Stimulated activated naive CD4-positive, alpha-beta T cell (primary cell): ENCODE measurements at places on chromosomes 5 and 9.

DNA sequence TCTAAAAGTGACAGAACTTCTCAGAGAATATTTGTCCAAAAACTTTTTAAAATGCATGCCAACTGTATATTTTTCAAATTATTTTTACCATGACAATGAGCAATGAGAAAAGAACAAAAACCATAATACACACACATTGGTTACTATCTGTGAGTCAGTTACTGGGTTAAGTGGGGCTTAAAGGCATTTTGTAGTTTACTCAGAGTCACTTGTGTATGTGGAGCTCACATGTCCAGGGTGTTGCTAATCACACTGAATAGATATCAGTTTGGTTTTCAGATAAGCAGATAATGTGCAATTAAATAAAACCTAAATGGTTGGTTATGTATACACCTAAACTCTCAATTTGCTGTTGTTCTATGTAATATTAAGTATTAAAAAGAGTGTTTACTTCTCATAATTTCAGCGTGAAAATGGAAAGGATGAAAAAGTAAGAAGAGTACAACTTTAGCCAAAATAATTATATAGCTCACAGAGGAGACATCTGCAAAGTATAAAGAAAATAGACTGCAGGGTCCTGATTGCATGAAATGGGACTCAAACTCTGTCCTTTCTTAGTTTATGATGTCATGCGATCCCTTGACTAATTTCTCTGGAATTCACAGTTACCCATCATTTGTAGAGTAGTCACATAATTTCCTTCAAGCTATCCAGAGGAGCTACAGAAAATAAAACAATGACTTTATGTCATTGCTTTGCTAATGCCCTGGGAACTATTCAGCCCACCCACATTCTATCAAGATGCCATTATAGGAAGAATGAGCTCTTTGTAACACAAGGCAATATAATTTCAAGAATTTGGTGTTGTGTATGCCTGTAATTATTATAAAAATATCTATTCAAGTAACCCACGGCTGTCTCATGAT is 388.0 kb upstream of the ZNF608 start:
- no peak for DNase-seq

DNA sequence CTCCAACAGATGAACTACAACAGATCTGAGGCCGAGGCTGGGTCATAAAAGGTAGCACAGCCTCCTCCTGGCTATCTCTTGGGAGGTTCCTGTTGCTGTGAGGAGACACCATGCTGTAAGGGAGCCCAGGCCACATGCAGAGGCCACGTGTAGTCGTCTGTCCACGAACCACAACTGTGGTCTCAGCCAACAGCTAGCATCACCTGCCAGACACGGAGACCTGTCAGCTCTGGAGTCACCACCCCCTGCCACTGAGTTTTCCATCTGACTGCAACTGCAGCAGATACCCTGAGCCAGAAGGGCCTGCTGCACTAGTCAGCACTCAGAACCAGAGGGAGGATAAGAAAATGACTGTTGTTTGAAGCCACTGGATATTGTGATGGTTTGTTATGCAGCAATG is 12.7 kb upstream of the GOLM1 start:
- DNase-seq, result no peak

GRCh38 chr9:136373300-136374182 is at the start of gene CARD9:
Gene CARD9, minus strand, starts transcription at chr9:136373669. Its CDS starts 1,591 bp downstream, at chr9:136372078.
- no peak for DNase-seq

GRCh38 chr9:130183133-130183762 is 11.0 kb downstream of the NCS1 start:
- no peak for DNase-seq

DNA sequence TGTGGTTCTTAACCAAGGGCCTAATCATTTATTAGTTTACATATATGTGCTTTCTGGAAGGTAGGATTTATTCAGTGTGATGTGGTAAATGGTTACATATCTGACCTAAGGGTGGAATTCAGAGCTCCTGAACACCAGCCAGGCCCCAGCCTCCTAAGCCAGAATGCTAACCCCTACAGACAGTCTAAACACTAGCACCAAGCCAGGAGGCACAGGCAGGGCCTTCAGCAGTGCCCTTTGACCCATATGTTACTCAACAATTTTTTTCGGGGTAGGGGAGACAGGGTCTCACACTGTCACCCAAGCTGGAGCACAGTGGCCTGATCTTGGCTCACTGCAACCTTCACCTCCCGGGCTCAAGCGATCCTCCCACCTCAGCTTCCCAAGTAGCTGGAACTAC is 40.3 kb downstream of the PRKACG start:
- no peak for DNase-seq

DNA sequence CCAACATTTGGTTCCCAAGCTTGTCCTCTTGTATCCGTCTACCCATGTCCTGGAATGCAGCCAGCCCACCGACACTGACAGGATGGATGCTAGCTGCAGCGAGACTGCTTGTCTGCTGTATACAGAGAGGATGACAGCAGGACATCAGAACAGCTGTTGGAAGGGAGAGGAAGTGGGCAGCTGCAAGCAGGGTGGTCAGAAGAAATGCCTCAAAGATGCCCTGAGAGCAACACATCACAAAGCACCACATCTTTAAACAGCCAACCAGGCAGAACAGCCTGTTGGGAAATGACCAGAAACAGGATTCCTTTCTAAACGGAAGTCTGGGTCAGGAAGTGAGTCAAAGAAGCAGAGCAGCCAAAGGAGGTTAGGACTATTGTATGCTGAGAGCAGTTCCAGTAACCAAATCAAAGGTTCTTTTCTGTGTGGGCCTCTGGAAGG is 219.1 kb downstream of the NDUFS4 start:
- DNase-seq, result no peak

DNA sequence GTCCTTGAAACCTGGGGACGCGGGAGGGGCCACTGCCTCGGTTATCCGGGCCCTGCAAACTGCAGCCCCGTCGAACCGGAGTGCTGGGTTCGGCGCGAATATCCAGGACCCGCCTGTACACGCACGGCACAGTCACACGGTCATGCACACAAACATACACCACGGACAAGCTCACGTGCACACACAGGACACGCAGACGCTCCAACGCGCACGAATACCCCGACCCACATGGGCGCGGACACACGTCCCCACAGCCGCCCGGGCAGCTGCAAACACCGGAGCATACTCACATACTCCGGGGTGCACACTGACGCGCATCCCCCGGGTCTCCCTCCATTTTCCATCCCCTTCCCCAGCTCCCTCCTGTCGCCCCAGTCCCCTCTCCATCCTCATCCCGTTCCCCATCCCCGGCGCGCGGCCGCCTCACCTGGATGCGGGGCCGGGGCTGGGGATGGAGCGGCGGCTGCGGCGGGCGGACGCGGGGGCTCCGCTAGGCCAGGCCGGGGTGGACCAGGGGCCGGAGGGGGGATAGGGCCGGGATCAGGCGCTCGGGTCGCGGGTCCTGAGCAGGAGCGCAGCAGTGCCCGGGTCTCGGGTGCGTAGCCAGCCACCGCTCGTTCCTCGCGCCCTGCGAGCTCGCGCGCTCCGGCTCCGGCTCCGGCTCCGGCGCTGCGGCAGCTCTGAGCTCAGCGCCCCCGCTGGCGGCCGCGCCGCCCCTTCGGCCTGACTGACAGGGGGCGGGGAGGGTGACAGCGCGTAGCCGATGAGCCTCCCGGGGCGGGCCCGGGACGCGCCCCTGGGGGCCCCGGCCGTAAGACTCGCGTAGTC is at the start of the genes EIF4E1B and SNCB:
Gene EIF4E1B, plus strand, starts transcription at position 823 of the 828 bp plus-strand sequence. CDS start 12,113 bp downstream, outside the sequence.
Gene SNCB, minus strand, starts transcription at position 682 of the 828 bp plus-strand sequence. CDS start 880 bp downstream, outside the sequence.
- no peak for DNase-seq

DNA sequence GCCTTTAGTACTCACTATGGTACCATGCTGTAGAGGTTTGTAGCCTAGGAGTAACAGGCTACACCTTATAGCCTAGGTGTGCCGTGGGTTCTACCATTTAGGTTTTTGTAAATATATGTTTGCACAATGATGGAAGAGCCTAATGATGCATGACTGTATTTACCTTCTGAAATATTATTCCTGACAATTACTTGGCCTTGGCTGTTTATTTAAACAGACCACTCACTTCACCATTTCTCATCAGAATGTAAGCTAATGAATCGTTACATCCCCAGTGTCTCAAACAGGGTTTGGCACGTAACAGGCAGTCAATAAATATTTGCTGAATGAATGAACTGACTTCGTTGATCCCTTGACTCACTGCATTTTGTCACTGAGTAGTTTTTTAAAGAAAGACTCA is 93.1 kb downstream of the MED27 start:
- no peak for DNase-seq

DNA sequence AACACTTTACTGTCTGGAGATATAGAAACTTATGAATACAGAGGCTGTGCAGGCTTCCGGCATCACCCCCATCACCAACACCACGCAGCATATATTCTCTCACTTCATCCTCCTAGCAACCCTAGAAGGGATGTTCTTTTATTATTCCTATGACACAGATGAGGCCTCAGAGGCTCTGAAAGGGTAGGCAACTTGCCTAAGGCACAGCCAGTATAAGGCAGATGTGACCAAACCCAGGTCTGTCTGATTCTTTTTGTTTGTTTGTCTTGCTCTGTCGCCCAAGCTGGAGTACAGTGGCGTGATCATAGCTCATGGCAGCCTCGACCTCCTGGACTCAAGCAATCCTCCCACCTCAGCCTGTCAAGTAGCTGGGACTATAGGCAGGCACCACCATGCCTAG is 22.8 kb upstream of the CORO2A start:
- no peak for DNase-seq

- peak; percentile 96 for DNase-seq
Measured at GRCh38 chr9:33415501-33416038, 13.2 kb upstream of the AQP7 start.

DNA sequence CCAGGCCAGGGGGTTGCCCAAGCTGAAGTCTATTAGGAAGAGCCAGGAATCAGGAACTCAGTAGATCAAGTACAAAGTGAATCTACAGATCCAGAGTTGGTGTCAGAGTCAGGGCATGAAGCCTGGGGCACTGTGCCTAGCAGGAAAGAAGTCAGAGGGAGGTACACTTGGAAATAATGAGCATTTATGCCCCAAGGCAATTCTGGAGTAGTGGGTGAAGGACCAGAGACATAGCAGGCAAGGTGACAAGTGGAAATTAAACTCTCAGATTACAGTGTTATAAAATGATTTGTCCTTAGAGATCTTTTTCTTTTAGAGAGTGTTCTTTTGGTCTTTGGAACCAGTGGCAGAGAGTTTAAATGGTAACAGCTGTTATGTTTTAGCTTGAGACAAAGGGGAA is 138.0 kb downstream of the ADAMTSL1 start:
- no peak for DNase-seq

GRCh38 chr9:95721061-95721531 is 154.4 kb upstream of the ERCC6L2 start:
- no peak for DNase-seq

DNA sequence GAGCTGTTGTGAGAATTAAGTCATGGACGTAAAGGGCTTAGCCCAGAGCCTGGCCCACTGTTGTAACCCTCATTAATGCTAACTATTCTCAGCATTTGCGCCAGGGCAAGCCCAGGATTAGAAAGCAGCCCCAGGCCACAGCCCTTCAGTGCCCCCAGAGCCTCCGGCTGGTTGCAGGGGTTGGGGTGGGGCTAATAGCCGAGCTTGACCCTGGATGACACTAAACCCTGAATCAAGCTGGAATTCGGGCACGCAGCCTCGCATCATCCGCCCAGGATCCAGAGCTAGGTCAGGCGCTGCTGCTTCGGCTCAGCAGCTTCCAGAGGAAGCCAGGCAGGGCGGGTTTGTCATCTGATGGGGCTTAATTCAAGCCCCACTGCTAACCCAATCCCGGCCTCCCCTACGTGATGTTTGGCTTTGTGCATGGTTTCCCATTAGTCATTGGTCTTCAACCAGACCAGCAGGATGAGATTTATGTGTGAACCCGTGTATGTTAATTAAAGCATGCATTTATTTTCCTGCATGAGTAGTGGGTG is 1.2 kb upstream of the MEGF9 start:
- DNase-seq, result no peak

- no peak for DNase-seq
Measured at GRCh38 chr5:154714266-154714986, 40.8 kb upstream of the LARP1 start.

DNA sequence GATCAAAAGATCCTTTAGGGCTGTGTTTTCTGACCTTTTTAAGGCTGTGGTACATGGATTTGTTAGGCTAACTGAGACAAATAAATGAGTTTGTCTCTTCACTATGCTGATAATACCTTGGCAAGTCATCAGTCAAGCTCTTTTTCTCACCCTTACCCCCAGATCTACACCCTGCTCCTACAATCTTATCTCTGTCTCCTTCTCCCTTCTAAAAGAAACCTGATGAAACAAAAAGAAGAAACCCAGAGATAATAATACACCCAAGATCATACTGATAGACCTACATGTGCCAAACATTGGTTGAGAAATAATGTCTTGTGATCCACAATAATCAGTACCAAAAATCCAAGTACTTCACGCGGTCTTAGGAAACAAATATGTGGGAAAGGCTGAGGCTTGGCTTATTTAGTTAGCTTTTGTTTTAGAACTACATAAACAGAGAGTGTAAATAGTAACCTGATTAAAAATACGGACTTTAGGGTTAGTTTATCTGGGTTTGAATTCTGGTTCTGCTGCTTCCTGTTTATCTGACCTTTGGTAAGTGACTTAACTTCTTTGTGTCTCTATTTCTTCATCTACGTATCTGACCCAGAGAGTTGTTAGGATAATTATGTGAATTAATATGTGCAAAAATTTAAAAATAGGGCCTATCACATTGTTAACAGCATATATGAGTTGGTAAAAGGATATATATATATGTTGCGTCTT is 24.8 kb upstream of the PDCD1LG2 start:
- DNase-seq, result no peak

DNA sequence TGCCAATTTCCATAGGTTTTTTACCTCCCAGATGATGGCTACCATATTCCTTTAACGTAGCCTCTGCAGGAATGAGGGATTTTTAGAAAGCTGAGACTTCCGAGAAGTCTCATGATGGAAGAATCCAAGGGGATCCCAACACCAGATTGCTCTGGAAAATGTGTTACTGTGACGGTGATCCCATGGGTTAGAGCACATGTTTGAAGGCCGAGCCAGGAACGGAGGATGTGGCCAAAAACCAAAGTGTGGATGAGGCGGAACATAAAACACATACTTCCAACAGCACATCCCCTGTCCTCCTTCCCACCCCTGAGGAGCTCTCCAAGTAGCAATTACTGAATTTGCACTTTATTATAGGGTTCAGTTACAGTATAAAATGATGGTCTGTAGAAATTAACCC is 82.6 kb downstream of the GPR21 start:
- DNase-seq, result no peak

- DNase-seq, result no peak
Measured at GRCh38 chr5:116626272-116626723, 51.7 kb upstream of the SEMA6A start.

DNA sequence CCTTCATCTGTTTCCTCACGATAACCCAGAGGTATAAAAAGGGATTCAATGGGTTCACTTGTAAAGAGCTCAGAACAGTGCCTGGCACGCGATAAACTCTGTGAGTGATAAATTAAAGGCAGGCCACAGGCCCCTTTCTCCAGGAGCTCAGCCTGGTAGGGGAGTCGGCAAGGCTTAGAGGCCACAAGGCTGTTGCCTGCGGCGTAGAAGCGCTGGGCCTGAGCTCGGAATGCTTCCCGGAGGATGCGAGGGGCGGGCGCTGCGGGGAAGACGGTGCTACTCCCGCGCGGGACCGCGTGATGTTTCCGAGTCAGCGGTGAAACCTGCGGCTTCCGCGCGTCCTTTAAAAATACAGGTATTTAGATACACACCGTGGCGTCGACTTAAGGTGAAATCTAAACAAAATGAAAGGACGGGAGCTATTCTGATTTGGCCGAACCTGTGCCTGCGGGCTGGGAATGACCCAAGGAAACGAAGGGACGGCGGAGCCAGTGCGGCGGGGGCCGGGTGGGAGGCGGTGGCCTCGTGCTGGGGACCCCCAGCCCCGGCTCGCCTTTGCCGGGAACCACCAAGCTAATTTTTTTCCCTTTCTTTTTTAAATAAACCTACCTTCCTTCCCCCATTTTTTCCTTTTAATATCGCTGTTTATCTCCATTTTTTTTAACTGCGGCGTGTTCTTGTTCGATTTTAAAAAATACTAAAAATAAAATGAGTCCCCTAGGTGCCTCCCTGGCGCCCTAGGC is 6.2 kb downstream of the NKX2-5 start:
- DNase-seq, result no peak
